ENCODE measurements at places on chromosomes 3 and 15.

- DNase-seq = no peak
These were observed 1.0 kb downstream of the KLHL18 start for GRCh38 chr3:47283591-47284364.

- DNase-seq = no peak
These were observed 248.1 kb upstream of the C2CD4B start for GRCh38 chr15:62413153-62413552.

DNA sequence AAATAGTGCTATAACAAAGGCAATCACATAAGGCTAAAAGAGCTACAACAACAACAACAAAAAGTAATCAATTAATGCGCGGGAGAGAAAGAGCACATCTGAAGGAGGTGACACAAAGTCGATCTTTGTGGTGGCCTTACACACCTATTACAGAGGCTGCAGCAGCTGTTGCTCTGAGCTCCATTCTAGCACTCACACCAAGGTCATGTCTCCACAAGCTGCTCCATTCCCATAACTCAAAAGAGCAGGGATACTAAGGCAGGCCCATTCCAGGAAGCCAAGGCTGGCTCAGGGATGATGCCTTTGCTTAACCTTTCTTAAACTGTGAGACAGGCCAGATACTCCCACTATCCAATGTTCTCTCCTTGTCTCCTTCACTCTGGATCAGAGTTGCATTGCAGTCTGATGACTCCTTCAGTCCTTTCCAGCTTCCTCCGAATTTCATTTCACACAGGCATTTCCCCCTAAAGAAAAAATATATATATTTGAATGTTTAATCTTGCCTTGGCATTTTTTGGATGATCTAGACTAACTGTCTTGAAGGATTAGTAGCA, 52.7 kb downstream of the SNTN start:
- no peak for DNase-seq

DNA sequence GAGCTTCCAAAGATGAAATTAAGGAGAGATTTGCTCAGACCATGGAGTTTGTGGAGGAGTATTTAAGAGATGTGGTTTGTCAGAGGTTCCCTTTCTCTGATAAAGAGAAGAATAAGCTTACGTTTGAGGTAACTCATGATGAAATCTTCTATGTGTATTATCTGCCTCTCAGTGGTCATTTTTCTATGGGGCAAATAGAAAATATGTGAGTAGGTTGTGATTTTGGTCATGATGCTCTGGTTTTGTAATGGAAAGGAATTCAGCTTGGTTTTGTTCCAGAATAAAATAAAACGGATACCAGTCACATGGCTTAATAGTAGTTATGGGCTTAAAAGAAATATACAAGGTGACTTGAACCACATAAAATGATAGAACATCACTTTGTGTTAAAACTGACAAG, 181.1 kb downstream of the ITPR1 start:
- DNase-seq = no peak

DNA sequence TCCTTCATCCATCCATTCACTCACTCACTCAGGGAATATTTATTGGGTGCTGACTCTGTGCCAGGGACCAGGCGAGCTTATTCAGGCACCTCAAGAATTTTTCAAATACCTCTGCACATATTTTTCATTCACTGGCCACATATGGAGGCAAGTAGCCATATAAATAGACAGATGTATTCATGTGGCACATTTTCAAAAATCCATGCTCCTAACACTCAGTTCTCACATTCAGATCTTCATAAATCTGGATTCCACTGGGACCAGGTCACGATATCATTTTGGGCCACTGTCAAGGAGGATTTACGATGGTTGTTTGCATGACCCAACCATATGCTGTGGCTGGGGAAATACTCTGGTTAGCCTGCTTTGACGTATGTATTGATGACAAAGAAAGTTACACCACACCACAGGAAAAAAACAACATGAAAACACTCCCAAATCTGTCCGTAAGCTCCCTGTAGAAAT, 241.8 kb upstream of the LRTM1 start:
- DNase-seq = no peak

DNA sequence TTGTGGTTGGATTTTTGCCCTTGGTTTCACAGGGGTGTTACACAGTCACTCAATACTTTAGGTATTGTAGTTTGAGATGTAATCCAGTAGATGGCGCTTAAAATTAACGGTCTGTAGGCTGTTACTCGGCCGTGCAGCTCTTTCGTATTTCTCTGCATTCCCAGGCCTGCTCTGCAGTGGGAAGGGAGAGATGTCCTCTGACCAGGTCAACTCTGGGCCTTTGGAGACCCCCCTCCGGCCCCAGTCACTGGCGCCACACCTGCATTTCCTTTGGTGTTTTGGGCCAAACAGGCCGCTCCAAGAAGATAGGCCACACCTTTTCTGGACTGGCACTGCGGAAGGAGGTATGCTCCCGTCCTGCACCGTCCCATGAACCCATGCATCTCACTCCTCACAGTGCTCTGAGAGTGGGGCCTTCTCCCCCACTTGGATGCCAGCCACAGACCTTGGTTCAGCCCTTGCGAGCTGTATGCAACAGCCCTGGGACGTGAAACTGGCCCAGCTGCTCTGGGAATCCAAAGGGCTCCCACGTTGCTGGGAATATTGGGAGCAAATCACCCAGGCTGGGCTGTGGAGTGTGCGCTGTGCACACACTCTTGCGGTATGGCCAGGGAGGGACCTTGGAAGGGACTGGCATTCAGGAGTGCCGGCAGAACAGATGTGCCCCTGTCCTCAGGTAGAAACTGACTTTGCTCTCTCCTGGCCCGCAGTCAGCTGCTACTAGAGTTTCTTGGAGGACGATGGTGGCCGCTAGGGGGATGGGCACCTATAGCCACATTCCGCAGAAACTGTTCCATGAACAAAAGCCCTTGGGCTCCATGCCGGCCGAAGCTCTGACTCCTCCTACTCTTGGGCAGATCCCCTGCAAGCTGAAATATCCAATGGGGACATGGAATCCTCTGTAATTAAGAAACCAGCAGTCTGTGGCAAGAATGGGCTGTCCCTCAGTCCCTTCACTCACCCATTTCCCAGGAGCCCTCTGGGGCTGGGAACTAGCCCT, 410.5 kb upstream of the CADM2 start:
- no peak for DNase-seq

- no peak for DNase-seq
These were observed 269.4 kb upstream of the RGMA start for GRCh38 chr15:93358166-93359059.

- DNase-seq = no peak
These were observed 135.3 kb downstream of the FEZF2 start for GRCh38 chr3:62238003-62238402.

DNA sequence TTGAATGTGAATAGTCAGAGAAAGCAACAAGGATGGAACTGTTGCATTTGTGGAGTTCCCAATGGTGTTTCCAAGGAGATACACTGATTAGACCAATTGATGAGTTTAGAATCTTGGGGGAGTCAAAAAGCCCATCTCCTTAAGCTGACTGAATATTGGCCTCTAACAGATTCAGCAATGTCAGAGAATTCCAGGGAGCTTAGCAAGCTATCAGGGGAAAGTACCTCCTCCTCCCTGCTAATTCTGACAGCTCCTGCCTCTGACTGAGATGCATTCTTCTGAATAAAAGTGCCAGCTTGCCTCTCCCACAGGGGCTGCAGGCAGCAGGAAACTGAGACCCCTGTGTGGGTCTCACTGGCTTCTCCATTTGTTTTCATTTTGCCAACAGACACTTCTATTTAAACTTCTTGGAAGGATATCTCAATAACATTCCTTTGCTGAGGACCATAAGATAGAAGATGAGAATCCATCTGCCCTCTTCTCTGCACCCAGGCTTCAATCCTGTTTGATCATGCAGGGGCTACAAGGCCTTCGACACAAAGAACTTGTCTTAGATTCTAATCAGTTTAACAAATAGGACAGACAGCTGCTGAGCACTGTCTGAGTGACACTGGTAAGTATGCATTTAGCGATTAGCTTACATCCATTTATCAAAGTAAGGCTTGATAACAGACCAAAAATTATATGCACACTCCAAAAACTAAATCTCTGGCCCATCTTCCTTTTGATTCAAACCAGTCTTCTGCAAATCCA, 1080.8 kb downstream of the TUSC7 start:
- no peak for DNase-seq

- no peak for DNase-seq
These were observed 33.5 kb downstream of the MYL3 start for GRCh38 chr3:46829699-46830208.

DNA sequence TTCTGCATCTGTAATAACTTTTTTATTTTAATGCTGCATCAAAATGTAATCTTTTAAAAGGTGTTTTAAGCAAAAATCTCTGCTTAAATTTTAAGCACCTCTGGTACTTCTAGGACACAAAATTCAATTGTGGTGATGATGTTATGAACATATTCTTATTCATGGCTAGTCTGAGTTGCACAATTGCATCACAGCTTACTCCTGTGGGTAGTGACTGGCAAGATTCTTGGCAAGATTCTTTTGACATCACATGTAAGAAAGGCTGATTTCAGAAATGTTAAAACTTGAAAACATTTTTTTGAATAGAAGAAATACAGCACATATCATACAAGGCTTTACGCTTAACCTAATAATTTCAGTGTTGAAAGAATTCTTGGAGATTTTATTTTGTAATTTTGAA, 35.7 kb downstream of the IQCH start:
- DNase-seq = no peak

DNA sequence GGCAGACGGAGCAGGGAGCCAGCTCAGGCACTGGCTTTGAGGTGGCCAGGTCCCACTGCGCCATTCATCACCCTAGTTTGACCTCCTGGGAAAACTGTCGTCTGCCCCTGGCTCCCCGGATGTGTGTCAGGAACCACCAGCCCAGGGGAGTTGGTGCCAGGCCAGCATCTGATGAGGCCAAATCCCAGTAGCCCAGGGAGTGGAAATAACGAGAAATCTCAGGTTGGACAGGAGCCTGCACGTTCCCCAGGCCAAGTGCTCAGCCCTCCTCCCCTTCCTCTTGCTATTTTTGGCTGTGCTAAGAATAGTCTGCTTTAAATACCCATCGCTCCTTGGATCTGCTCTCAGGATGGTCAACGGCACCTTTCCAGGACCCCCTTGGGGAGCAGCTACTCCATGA, 93.1 kb upstream of the RPL32 start:
- no peak for DNase-seq

DNA sequence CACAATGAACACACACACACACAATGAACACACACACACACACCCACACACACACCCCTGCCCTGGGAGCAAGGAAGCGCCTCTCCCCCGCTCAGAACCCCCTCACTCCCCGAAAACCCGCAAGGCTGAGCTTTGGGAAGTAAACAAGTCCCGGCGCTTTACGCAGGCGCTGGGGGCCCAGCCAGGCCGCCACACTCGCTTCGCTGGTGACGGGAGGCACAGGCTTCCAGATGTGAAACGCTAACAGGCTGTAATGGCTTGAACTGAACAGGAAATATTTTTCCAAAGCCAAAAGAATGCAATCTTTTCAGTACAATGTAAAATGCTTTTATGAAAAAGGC, 122.7 kb upstream of the IGF1R start:
- no peak for DNase-seq

GRCh38 chr3:152626226-152626625, 208.7 kb upstream of the P2RY1 start:
- no peak for DNase-seq

- DNase-seq = no peak
These were observed 176.0 kb downstream of the SATB1 start for GRCh38 chr3:18249126-18249525.

DNA sequence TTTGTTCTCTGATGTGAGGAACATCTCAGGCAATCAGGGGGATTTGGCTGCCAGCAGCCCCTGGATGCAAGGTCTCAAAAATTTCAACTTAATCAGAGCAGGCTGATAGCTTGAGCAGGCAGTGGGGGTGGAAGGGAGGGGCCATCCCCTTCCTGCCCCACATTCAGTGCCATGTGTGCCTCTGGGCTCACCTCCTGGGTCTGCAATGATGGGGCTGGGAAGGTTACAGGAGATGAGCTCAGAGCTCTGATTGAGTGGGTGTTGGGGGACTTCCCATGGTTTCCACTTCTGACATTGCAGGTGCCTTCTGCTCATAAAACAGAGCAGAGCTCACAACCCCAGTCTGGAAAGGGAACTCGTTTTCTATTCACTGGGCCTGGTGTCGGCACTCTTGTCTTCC, 37.0 kb downstream of the PARP16 start:
- no peak for DNase-seq

DNA sequence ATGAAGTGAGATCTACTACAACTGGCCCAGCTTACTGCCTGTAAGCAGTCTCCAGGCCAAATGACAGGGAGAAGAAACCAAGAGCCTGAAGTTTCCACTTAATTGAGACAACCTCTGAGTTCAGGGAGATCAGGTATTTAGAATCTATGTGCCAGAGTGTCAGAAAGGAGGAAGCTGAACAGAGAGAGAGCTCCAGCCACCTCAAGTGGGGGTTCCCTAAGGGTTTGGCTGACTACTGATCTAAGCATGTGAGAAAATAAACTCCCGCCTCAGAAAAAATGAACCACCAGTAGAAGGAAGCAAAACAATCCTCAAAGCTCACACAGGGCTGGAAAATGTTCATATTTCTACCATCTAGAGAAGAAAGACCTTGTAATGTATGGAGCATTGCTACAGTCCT, 25.0 kb downstream of the ADAM10 start:
- no peak for DNase-seq

GRCh38 chr15:101181349-101181748, 70.5 kb downstream of the CHSY1 start:
- DNase-seq = no peak

DNA sequence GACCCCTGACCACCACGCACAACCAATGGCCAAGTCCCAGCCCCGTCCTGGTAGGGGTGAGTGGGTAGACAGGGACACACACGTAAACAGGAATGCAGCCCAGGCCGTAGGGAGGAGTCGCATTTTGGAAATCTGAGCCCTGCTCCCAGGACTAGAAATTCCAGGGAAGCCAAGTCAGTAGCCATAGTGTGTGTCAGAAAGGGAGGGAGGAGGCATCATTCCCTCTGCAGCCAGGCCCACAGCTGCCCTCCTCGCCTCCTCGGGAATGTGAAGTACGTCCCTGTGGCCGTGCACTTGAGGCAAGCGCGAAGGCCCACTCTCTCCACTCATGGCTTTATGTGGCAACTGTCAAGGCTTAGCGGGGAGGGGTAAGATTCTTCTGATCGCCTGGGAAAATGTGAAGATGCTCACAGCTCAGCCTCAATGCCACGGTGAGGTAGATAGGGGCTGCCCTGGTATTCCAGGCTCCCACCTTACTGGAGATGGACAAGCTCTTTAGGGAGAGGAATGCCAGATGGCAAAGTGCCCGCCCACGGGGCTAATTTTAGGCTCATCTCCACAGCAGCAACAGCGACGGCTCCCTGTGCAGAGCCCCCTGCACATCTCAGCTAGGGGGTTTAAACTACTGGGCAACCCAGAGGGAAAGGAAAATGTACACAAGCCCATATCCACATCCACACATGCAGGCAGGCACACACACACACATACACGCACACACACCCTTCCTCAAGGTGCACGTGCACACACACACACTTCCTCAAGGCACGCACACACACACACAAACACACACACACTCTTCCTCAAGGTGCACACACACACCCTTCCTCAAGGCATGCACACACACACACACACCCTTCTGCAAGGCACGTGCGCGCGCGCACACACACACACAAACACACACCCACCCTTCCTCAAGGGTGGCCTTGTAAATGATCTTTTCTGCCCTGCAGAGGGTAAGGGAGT, 65.5 kb downstream of the ADCY5 start:
- DNase-seq = no peak

- no peak for DNase-seq
These were observed 1.8 kb upstream of the SRGAP3 start for GRCh38 chr3:9251055-9251786.

GRCh38 chr3:174639970-174640369, 219.2 kb upstream of the NAALADL2 start:
- no peak for DNase-seq
